Stomach (tissue), 19 donors: ENCODE measurements at places on chromosomes 5 and 9. TPM values are rescaled to one million over a fixed set of nuclear protein-coding genes. Genes with fewer than 3 reads are reported as not detected.

BNC2 gene
- 1.1 TPM for polyA plus RNA-seq

SLC45A2 gene
- 0.46 TPM for polyA plus RNA-seq

ZNF879 gene
- 1.9 TPM for polyA plus RNA-seq

ZNF618 gene
- 1.5 TPM for polyA plus RNA-seq

HACD4 gene
- polyA plus RNA-seq: 4.1 TPM

C9orf153 gene
- polyA plus RNA-seq: not detected

DMRT3 gene
- 0.35 TPM for polyA plus RNA-seq

ZNF658 gene
- polyA plus RNA-seq: 1.9 TPM

NTRK2 gene
- 3.0 TPM for polyA plus RNA-seq

SCGB3A2 gene
- not detected for polyA plus RNA-seq

CDH18 gene
- polyA plus RNA-seq: not detected

SLC12A2 gene
- 5.7 TPM for polyA plus RNA-seq

ZFR gene
- 21.8 TPM for polyA plus RNA-seq

MELK gene
- polyA plus RNA-seq: 3.7 TPM

CAST gene
- 73.9 TPM for polyA plus RNA-seq

TYRP1 gene
- 4.7 TPM for polyA plus RNA-seq

MARCHF11 gene
- polyA plus RNA-seq: not detected

TMEM232 gene
- polyA plus RNA-seq: 1.3 TPM

UNC5A gene
- 0.08 TPM for polyA plus RNA-seq

FOXD1 gene
- 0.19 TPM for polyA plus RNA-seq

MLLT3 gene
- polyA plus RNA-seq: 6.5 TPM
